Myocyte (in vitro differentiated cells): ENCODE measurements at places on chromosomes 1 and 21. TPM values are rescaled to one million over a fixed set of nuclear protein-coding genes. Genes with fewer than 3 reads are reported as not detected.
A peak's percentile ranks its signal among the peaks of the same experiment; 100 is the strongest.

- no peak for DNase-seq
Measured at GRCh38 chr1:210363119-210363518, 34.4 kb downstream of the HHAT start.

GRCh38 chr1:12114916-12115315 is 51.8 kb downstream of the TNFRSF8 start:
- no peak for DNase-seq

DNA sequence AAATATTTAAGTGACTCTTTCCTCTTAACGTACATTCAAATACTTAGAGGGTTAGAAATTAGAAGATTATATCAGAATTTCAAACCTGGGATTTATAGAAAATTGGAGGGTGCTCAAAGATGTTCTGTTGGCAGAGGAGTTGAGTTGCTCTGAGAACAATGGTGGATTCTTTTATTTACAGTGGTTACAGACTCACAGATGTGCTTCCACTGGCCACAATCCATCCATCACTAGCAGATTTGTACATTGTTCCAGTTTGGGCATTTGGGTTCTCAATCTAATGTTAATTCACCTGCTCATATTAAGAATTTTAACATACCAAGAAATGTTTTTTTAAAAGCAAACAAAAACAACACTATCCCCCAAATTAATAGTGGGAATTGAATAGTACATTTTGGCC is 23.5 kb downstream of the DNAJC6 start:
- DNase-seq = no peak

- no peak for DNase-seq
Measured at GRCh38 chr1:162502077-162502476, 4.5 kb downstream of the UHMK1 start.

DNA sequence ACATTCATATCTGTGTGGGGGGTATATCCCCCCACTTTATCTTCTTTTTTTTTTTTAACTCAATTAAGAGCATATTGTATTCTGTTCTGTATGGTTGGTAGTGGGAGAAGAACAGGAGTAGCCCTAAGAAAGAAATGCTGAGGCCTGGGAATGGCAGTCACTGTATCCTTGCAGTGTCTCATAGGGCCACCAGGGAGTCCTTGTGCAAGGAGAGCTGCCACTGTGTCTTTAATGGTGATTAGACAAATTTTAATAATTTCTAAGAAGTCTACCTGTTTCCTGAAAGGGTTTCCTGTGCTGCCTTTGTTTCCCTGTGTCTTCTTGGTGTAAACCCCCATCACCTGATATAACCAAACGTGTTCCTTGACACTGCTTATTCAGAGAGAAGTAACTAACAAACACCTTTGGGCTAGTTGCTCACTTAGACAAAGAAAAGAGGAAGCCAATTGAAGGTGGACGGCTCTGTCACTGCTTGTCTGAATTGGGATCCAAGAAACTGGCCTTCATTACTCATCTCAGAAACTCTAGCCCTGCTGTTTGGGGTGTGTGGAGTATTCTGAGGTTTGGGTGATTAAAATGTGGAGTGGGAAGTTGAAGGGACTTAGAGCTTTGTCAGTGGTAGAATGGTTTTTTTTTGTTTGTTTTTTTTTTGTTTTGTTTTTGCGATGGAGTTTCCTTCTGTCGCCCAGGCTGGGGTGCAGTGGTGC is 15.2 kb downstream of the GIPC2 start:
- DNase-seq = peak; percentile 61

DNA sequence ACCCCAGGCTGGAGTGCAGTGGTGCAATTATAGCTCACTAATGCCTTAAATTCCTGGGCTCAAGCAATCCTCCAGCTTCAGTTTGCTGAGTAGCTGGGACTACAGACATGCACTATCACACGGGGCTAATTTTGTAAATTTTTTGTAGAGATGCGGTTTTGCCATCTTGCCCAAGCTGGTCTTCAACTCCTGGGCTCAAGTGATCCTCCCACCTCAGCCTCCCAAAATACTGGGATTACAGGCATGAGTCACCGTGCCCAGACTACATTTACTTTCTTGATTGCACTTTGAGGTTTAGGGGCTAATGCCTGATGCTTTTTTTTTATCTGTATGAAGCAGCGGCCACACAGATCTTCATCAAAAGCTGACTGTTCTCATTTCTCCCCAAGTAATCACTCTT is 124.6 kb downstream of the KIF26B start:
- DNase-seq = no peak

- DNase-seq = no peak
Measured at GRCh38 chr1:52238474-52238873, 96.6 kb downstream of the ZFYVE9 start.

- no peak for DNase-seq
Measured at GRCh38 chr1:156386134-156386901, 17.3 kb downstream of the RHBG start.

DNA sequence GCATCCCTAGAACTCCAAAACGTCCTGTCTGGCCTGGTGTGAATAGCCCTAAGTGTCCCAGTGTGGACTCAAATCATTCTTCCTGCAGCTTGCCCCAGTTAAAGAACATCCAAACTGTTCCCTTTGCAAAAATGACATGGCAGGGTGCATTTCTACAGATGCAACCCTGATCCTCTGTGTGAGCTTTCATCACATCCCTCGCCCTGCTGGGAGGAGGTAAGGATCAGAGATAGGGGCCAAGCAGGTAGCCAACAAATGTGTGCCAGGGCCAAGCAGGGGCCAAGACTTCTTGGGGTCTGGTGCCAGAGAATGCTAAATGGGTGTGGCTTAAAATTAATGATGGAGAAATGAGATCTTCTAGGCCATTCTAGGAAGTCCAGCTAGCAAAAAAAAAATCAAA is 27.1 kb upstream of the MPZL1 start:
- no peak for DNase-seq

DNA sequence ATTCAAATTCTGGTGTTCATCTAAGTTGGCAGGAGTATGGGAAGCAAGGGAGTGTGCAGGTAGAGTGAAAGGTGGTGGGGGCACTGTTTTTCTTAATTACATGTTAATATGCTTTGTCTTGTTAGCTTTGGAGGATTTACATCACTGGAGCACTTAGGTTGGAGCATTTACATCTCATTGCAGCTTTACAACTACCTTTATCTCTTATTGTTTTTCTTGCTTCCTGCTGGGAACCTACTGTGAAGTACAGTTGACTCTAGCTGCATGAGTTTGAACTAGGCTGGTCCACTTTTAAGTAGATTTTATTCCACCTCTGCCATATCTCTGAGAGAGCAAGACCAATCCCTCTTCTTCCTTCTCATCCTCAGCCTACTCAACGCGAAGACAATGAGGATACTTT is 554.8 kb upstream of the B3GALT2 start:
- DNase-seq = no peak

- peak; percentile 96 for DNase-seq
Measured at GRCh38 chr1:109535971-109536491, 3.6 kb upstream of the GPR61 start.

- no peak for DNase-seq
Measured at GRCh38 chr1:171858696-171859095, 17.4 kb downstream of the DNM3 start.

- DNase-seq = peak; percentile 16
Measured at GRCh38 chr1:21724098-21724497, 54.9 kb upstream of the RAP1GAP start.

DNA sequence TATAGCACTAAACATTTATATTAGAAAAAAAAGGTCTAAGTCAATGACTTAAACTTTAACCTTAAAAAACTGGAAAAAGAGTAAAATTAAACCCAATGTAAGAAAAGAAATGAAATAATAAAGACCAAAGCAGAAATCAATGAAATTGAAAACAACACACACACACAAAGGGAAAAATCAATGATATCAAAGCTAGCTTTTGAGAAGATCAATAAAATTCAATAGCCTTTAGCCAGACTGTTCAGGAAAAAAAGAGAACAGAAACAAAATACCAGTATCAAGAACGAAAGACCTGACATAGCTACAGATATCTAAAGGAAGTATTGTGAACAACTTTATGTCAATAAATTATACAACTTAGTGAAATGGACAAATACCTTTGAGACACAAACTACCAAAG is 7.1 kb downstream of the DHCR24 start:
- DNase-seq = no peak

DNA sequence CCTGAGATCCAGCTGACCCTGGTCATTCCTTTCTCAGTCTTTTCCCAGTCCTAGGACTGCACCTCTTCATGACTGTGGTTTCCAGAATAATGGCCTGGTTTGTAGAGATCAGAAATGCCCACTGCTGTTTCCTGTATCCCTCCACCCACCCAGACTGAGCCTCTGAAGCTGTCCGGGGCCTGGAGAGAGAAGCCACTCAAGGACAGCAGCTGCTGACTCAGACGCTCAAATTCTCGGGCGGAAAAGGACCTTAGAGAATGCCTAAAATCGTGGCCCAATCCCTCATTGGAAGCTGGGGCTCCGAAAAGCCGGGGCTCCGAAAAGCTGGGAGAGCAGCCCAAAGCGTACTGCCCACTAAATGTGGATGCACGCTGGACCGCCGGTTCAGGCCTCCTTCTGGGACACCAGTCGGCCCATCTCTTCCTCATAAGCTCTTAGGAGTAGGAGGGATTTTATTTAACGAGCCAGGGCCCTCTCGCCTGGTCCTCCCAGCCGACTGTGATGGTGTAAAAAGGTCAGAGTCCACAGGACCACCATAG is 7.8 kb upstream of the GPR61 start:
- no peak for DNase-seq

GRCh38 chr1:188154761-188155160 is 1326.0 kb downstream of the PLA2G4A start:
- no peak for DNase-seq

DNA sequence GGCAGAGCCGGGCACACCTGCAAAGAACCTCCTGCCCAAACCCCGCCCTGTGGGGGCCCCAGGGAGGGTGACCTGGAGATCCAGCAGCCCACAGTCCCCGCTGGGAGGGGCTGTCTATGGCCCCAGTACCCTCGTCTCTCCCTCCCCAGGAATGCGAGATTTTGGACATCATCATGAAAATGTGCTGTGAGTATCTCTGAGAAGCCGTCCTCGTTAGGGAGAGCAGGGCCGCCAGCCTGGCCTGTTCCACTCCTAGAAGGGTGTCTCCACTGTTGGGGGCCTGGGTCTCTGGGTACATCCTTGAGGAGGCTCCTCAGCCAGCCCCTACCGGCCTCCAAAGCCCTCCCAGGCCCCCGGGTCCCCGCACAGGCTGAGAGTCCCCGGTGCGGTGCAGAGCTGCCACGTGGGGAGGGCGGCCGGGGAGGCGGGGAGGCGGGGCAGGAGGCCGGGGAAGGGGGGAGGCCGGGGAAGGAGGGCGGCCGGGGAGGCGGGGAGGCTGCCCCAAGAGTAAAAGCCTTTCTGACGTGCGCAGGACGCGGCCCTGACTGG is 18.7 kb downstream of the COL6A1 start:
- DNase-seq = no peak

DNA sequence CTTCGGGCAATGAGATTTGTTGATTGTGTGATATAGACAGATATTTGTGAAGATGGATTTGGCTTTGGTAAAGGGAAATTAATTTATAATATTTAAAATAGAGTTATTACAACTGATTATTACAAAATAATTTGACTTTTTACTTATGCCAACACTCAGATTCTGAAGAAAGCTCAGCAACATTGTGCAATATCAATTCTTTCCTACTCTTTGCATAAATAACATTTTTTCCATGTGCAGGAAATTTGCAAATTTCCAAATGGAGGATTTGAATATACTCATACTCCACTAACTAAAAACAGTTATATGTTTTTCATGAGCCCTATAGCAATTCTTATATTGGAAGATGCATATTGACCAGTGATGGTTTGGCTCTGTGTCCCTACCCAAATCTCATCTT is 676.4 kb upstream of the ADAMTS5 start:
- no peak for DNase-seq

GRCh38 chr1:155527677-155528076 is 34.9 kb downstream of the ASH1L start:
- no peak for DNase-seq

- no peak for DNase-seq
Measured at GRCh38 chr21:37079211-37079824, 6.3 kb downstream of the TTC3 start.

DNA sequence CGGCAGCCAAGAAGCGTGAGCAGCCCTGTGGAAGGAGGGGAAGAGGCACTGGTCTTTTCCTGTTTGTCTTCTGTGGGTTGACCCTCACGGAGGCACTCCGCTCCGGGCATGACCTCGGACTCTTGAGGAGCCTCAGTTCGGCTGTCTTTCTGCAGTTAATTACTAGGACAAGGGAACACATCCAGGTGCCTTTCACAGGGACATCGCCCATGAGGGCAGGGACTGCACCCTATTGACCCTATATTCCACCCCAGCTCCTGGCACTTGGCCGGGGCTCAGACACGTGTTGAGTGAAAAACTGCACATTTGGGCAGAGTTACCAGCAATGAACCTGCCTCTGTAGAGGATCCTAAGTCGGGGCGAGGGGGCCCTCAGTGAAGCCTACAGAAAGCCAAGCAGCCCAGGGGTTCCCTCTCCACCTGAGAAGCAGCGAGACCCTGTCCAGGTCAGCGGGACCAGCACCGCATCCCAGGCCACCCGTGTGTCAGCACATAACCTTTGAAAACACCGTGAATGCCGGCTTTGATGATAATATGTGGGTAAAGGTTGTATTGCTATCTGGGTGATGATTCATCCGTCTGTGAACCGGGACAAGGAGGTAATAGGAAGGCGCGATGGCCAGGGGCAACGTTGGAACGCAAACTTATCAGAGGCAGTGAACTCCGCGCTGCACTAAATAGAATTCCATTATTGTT is 161.4 kb upstream of the ARHGEF16 start:
- no peak for DNase-seq

GRCh38 chr1:182795563-182796228 is 6.1 kb downstream of the NPL start:
- DNase-seq = no peak

DNA sequence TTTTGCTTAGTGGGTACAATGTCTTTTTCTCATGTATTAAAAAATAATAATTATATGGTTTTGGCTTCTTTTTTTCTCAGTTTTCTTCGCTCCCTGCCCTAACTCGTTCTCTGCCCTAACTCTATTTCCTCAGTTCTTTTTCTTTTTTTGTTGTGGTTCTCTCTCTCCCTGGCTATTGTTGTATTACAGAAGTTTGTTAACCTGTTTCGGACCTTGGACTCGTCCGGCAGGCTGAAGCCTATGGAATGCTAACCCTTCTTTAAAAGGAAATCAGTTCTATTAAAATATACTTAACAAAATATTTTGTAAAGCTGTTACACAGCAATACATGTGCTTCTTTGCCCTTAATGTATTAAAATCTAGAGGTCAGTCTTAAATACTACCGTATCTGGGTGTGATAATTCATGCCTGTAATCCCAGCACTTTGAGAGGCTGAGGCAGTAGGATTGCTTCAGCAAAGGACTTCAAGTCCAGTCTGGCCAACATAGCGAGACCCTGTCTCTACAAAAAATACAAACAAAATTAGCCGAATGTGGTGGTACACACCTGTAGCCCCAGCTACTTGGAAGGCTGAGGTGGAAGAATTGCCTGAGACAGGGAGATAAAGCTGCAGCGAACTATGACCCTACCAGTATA is 64.1 kb downstream of the ANGPTL1 start:
- DNase-seq = no peak

GRCh38 chr1:18537386-18538306 is 56.9 kb downstream of the KLHDC7A start:
- DNase-seq = no peak

The EFHD2 gene
- total RNA-seq = 84.4 and 207 TPM in 2 replicates

The ACTRT2 gene
- not detected in 2 replicates for total RNA-seq

The CELA3B gene
- not detected in 2 replicates for total RNA-seq

The PLPP3 gene
- total RNA-seq = 8.5 and 27.5 TPM in 2 replicates

The C1QTNF12 gene
- total RNA-seq = 1.2 TPM in 1 of 2 replicates, not detected in the other

The ZNF496 gene
- total RNA-seq = 35.9 and 50.9 TPM in 2 replicates

The GBP3 gene
- 20.5 and 26.9 TPM in 2 replicates for total RNA-seq

The C1orf56 gene
- total RNA-seq = 4.8 and 5.4 TPM in 2 replicates

The ADORA3 gene
- total RNA-seq = not detected in 2 replicates
